ENCODE measurements at places on chromosomes 3 and 15.
A peak's percentile ranks its signal among the peaks of the same experiment; 100 is the strongest.

DNA sequence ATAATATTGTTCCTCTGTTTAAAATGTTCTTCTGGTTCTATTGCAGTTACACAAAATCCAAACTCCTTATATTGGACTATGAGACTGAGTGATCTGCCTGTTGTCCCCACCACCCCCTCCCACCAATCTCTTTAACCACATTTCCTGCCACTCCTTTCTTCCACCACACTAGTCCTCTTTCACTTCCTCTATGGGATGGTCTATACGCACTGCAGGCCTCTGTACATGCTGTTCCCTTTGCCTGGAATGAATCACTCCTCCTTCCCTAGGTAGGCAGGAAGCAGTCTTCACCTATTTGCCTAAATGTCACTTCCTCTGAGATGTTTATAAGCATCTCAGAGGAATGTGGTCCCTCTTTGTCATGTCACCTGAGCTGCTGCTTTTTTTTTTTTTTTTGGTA is 4.0 kb downstream of the MAP2K1 start:
- DNase-seq = peak; percentile 36

DNA sequence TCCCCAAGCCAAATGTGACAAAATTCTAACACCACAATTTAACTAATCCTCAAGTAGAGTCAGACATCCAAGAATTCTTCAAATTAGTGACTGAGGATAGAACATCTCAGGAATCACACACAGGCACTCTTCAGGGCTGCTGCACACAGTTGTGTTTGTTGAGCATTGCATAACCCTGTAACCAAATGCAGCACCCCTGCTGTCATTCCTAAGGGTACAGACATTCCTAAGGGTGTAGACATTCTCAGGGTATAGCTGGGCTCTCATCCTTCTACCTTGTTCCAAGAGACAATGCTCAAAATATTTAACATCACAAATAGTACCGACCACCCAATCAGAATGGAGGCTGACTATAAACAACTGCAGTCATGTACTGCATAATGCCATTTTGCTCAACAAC is 107.1 kb upstream of the UBE2E2 start:
- no peak for DNase-seq

DNA sequence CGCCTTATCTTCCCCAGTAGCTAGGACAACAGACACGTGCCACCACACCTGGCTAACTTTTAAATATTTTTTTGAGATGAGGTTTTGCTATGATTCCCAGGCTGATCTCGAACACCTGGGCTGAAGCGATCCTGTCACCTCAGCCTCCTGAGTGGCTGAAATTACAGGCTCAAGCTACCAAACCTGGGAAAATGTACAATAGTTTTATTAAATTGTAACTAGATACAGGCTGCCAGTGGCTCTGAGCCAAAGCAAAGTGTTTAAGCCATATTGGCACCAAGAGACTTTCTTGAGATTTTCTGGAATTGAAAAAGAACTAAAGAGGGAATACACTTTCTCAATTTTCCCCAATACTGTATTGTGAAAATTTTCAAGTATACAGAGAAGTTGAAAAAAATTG is 204.3 kb downstream of the SUCLG2 start:
- no peak for DNase-seq

- no peak for DNase-seq
Observed at GRCh38 chr3:46464326-46465195, at the start of gene LTF. LTF (minus strand) TSS chr3:46464905; CDS start chr3:46464867, 38 bp downstream.

- DNase-seq = no peak
Observed at GRCh38 chr3:184595726-184596125, 34.1 kb downstream of the EPHB3 start.

DNA sequence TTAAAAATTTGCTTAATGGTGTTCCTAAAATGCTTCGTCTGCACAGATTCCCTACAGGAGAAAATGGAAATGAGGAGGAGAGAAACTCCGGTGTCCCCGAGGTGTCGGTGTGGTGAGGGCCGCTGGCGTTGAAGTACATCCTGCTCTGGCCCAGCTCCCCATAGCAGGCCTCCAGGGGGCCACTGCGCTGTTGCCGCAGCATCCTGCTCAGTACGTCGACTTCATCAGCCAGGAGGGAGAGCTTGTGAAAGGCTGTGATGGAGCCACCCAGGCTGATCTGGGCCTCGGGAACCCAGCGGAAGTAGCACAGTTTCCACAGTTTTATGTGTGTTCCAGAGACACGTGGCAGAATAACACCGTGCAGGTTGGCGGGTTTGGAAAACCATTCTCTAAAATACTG is 37.8 kb downstream of the FAN1 start:
- DNase-seq = no peak

GRCh38 chr3:178289544-178290160 is 246.6 kb upstream of the KCNMB2 start:
- no peak for DNase-seq

- DNase-seq = no peak
Observed at GRCh38 chr15:65409036-65409631, 13.6 kb downstream of the IGDCC4 start.

Data from CD4-positive, alpha-beta T cell treated with Interleukin-6 for 4 hours (primary cell).